Endothelial cell of coronary artery (primary cell): ENCODE measurements at places on chromosomes 11 and 22. TPM values are rescaled to one million over a fixed set of nuclear protein-coding genes. Genes with fewer than 3 reads are reported as not detected.

The OLFML1 gene
- 0.09 TPM in 1 of 2 replicates, not detected in the other for total RNA-seq

The F2 gene
- 0.09 TPM in 1 of 2 replicates, not detected in the other for total RNA-seq

The SLC37A2 gene
- total RNA-seq, result 0.28 and 0.36 TPM in 2 replicates

The BSX gene
- total RNA-seq, result not detected in 2 replicates

The ANO5 gene
- total RNA-seq, result 0.81 and 1.2 TPM in 2 replicates

The TRIM48 gene
- total RNA-seq, result not detected in 2 replicates

The TPP1 gene
- total RNA-seq, result 57.1 and 101 TPM in 2 replicates

The CD248 gene
- under 0.01 and 1.1 TPM in 2 replicates for total RNA-seq

The OR51B5 gene
- total RNA-seq, result not detected in 2 replicates

The SMIM35 gene
- total RNA-seq, result not detected in 2 replicates

The HSCB gene
- 10.3 and 13.4 TPM in 2 replicates for total RNA-seq

The RNF121 gene
- total RNA-seq, result 61.6 and 108 TPM in 2 replicates

The UBASH3B gene
- 22.4 and 31.2 TPM in 2 replicates for total RNA-seq

The SLC22A9 gene
- total RNA-seq, result not detected in 2 replicates

The SYCE3 gene
- total RNA-seq, result not detected in 2 replicates

The TEAD1 gene
- total RNA-seq, result 15.5 and 37.2 TPM in 2 replicates

The OMP gene
- total RNA-seq, result 0.45 and 0.56 TPM in 2 replicates

The EEF1G gene
- 1,547 and 1,726 TPM in 2 replicates for total RNA-seq

The LARGE2 gene
- total RNA-seq, result under 0.01 and 0.09 TPM in 2 replicates

The NLRP6 gene
- total RNA-seq, result not detected in 2 replicates

The HBE1 gene
- total RNA-seq, result 0.18 TPM in 1 of 2 replicates, not detected in the other

The P2RX3 gene
- not detected in 2 replicates for total RNA-seq

The CCDC157 gene
- 1.0 and 1.2 TPM in 2 replicates for total RNA-seq

The CASP1 gene
- total RNA-seq, result 10.0 and 43.6 TPM in 2 replicates

The PLA2G6 gene
- total RNA-seq, result 3.8 and 7.5 TPM in 2 replicates

The CCDC88B gene
- 1.3 and 2.4 TPM in 2 replicates for total RNA-seq

The SPTBN2 gene
- total RNA-seq, result 21.5 and 53.8 TPM in 2 replicates

The MOGAT2 gene
- total RNA-seq, result not detected in 2 replicates

The MEI1 gene
- total RNA-seq, result 0.56 and 0.81 TPM in 2 replicates

The TSGA10IP gene
- total RNA-seq, result under 0.01 TPM in 1 of 2 replicates, not detected in the other

The CDC42EP2 gene
- total RNA-seq, result 17.4 and 19.1 TPM in 2 replicates

The UPK3A gene
- not detected in 2 replicates for total RNA-seq

The KRTAP5-1 gene
- not detected in 2 replicates for total RNA-seq

The A4GALT gene
- total RNA-seq, result 8.5 and 24.5 TPM in 2 replicates

The VWCE gene
- total RNA-seq, result 1.9 and 4.1 TPM in 2 replicates

The IL10RA gene
- not detected in 2 replicates for total RNA-seq

The EMID1 gene
- total RNA-seq, result not detected in 2 replicates

The CADM1 gene
- total RNA-seq, result 2.2 and 3.4 TPM in 2 replicates

The MS4A4A gene
- total RNA-seq, result not detected in 2 replicates

The SLC22A25 gene
- total RNA-seq, result not detected in 2 replicates

The ME3 gene
- total RNA-seq, result 42.2 and 52.7 TPM in 2 replicates

The PUS3 gene
- 12.9 and 13.6 TPM in 2 replicates for total RNA-seq

The NEU3 gene
- 5.1 and 6.5 TPM in 2 replicates for total RNA-seq

The CRYAB gene
- total RNA-seq, result 0.18 and 5.7 TPM in 2 replicates

The MCHR1 gene
- total RNA-seq, result 0.28 TPM in 1 of 2 replicates, not detected in the other

The OR5AK2 gene
- total RNA-seq, result not detected in 2 replicates

The WEE1 gene
- 19.5 and 20.0 TPM in 2 replicates for total RNA-seq
